Neural crest cell (in vitro differentiated cells): ENCODE measurements at places on chromosomes 5 and 9. TPM values are rescaled to one million over a fixed set of nuclear protein-coding genes. Genes with fewer than 3 reads are reported as not detected.

- no peak overlapping the region for H3K4me3 ChIP-seq
- H3K27me3 ChIP-seq, result no peaks in the 10 kb centered on the region
- no peak for DNase-seq
- peaks cover 5% of the 10 kb centered on the region for H3K4me1 ChIP-seq
Observed at GRCh38 chr5:89545076-89545475, 662.1 kb upstream of the MEF2C start.

GRCh38 chr9:93010056-93010455 is 48.4 kb upstream of the SUSD3 start:
- H3K4me1 ChIP-seq, result no peaks in the 10 kb centered on the region
- no peaks in the 10 kb centered on the region for H3K36me3 ChIP-seq
- H3K4me3 ChIP-seq, result no peak overlapping the region
- no peak for DNase-seq
- no peak overlapping the region for H3K27ac ChIP-seq

DNA sequence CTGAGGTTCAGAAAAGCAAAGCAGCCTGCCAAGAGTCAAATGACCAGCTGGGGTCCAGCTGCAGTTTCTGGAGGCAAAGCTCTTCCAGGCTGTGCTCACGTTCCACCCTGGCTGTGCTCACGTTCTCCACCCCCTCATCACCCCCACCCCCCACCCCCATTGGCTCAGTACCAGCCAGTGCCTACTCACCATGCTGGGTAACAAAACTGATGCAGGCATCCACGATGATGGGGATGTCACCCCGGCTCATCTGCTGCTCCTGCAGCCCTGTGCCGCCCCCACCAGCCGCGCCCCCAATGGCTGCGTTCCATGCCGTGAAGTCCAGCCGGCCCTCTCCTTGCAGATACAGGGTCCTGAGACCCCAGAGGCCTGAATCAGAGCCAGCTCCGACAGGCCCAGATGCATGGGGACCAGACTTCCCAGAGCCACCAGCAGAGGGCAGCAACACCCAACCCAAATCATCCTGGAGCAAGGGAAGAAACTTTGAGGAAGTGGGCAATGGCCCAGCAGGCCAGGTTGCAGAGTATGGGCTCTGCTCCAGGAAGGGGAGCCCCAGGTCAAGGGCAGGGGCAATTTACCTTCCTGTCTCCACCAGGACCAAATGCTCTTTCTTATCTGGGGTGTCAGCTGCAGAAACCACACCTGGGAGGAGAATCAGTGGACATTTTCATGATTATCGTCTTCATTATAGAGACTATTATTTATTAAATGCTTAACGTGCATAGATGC is 13.7 kb upstream of the FCHSD1 start:
- no peaks in the 10 kb centered on the region for H3K27me3 ChIP-seq
- no peaks in the 10 kb centered on the region for H3K36me3 ChIP-seq
- no peak overlapping the region for H3K27ac ChIP-seq
- no peak overlapping the region for H3K4me3 ChIP-seq
- DNase-seq, result peak; percentile 85
- peaks cover 4% of the 10 kb centered on the region for H3K4me1 ChIP-seq

DNA sequence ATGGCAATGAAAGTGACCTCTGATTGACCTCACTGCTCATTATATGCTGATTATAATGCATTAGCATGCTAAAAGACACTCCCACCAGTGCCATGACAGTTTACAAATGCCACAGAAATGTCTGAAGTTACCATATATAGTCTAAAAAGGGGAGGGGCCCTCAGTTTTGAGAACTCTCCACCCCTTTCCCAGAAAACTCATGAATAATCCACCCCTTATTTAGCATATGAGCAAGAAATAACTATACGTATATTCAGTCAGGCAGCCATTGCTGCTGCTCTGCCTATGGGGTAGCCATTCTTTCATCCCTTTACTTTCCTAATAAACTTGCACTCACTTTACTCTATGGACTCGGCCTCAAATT is 163.1 kb downstream of the ESM1 start:
- peaks cover 3% of the 10 kb centered on the region for H3K4me1 ChIP-seq
- no peak overlapping the region for H3K4me3 ChIP-seq
- no peaks in the 10 kb centered on the region for H3K36me3 ChIP-seq
- H3K27me3 ChIP-seq, result no peaks in the 10 kb centered on the region
- DNase-seq, result no peak
- H3K27ac ChIP-seq, result no peak overlapping the region

- no peak overlapping the region for H3K4me3 ChIP-seq
- H3K36me3 ChIP-seq, result no peaks in the 10 kb centered on the region
- H3K27me3 ChIP-seq, result no peaks in the 10 kb centered on the region
- H3K4me1 ChIP-seq, result no peaks in the 10 kb centered on the region
- no peak overlapping the region for H3K27ac ChIP-seq
- DNase-seq, result no peak
Observed at GRCh38 chr5:44356231-44356630, 33.0 kb downstream of the FGF10 start.

- no peaks in the 10 kb centered on the region for H3K4me1 ChIP-seq
- DNase-seq, result no peak
- no peak overlapping the region for H3K27ac ChIP-seq
- no peak overlapping the region for H3K4me3 ChIP-seq
- no peaks in the 10 kb centered on the region for H3K36me3 ChIP-seq
- H3K27me3 ChIP-seq, result peaks cover 3% of the 10 kb centered on the region
Observed at GRCh38 chr5:151174612-151175101, 17.1 kb upstream of the ANXA6 start.

DNA sequence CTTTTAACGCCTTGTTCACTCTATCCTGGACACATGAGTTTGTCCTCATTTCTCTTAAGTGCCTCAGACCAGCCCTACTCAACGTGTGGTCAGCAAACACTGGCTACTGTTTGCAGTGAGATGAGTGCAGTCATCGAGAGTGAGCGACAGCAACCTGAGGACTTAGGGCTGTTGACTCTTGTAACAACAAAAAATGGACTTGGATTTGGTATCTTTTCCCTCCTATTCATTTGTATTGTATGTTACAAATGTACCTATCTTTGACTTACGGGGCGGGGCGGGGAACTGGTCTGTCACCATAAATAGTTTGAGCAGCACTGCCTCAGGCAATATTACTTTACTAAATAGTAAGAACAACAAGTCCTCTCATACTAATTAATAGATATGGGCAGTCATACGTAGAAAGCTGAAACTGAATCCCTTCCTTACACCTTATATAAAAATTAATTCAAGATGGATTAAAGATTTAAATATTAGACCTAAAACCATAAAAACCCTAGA is 84.1 kb downstream of the TLE1 start:
- no peak overlapping the region for H3K4me3 ChIP-seq
- no peaks in the 10 kb centered on the region for H3K27me3 ChIP-seq
- no peak overlapping the region for H3K27ac ChIP-seq

DNA sequence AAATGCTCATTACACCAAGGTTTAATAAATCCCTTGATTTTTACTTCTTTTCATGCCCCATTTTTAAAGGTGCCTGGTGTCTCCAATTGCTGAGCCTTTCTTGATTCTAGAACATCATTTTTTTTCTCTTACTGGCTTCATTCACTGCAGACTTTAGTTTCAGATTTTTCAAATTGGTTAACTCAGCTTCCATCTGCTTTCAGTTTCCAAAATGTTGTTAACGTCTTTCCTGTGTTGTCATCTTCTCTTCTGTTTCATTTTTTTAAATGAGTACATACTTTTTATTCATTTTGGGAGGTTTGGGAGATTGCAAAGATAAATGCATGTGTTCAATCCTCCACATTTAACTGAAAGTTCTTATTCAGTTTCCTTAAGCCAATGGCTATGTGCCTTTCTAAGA is 126.4 kb upstream of the CCNG1 start:
- H3K36me3 ChIP-seq, result peaks cover 6% of the 10 kb centered on the region
- no peak for DNase-seq
- H3K27me3 ChIP-seq, result no peaks in the 10 kb centered on the region
- H3K4me3 ChIP-seq, result no peak overlapping the region
- H3K4me1 ChIP-seq, result no peaks in the 10 kb centered on the region

- H3K4me1 ChIP-seq, result peaks cover 9% of the 10 kb centered on the region
- DNase-seq, result no peak
- no peak overlapping the region for H3K27ac ChIP-seq
- H3K27me3 ChIP-seq, result no peaks in the 10 kb centered on the region
Observed at GRCh38 chr9:126485662-126486061, 128.1 kb upstream of the LMX1B start.

DNA sequence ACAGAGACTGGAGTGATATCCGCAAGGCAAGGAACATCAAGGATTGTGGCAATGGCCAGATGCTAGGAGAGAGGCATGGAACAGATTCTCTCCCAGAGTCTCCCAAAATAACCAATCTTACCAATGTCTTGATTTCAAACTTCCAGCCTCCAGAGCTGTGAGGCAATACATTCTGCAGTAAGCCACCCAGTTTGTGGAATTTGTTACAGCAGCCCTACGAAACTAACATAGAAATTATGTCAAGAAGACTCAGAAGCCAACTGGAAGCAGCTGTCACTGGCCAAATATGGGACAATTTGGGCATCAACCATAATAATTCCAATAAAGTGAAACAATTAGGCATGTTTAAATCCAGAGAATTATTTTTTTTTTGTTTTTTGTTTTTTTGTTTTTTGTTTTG is 271.1 kb downstream of the NDUFS4 start:
- H3K27ac ChIP-seq, result no peak overlapping the region
- H3K4me1 ChIP-seq, result no peaks in the 10 kb centered on the region
- H3K4me3 ChIP-seq, result no peak overlapping the region
- H3K27me3 ChIP-seq, result no peaks in the 10 kb centered on the region

GRCh38 chr5:127518319-127518621 is 830 bp downstream of the PRRC1 start:
- no peaks in the 10 kb centered on the region for H3K27me3 ChIP-seq
- H3K4me1 ChIP-seq, result peaks cover 40% of the 10 kb centered on the region
- no peak for DNase-seq
- peaks cover 15% of the 10 kb centered on the region for H3K36me3 ChIP-seq
- peak overlapping the region; percentile 85 for H3K27ac ChIP-seq

DNA sequence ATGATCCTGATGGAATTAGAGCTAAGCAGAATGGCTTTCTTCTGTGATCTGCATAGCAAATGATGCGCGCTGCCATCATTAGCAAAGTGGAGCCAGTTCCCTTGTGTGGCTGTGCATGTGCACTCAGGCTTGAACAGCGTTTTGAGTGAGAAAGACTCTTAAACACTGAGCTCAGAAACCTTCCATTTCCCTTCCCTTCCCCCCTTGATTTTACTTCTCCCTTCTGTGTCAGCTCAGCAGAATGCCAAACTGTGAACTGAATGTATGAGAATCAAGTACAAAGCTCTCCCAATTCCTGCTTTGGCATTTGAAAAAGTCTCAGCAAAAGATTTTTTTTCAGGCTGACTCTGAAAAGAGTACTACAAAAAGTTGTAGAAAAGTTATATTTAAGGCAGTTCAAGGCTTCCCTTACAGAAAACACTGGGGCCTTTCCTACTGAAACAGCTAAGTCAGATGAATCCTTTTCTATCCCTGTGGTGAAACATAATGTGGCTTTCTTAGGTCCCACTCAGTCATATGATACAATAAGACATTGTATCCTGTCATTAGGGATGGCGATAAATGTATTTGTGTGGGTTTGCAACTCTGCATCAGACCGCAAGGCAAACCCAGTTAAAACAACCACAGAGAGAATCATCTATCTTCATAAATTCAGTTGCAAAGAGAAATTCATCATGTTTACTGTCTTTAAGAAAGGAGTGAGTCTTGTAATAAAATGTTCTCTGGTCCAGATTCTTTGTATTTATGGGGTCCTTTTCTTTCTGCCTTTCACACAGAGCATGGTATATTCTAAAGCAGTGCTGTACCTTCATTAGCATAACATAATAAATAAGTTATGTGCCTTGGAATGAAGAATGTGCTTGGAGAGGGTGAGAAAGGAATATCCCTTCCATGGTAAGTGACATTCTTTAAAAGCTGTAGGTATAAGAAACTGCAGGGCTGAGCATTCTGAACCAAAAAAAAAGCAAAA is 222.6 kb downstream of the CAAP1 start:
- DNase-seq, result no peak
- no peaks in the 10 kb centered on the region for H3K36me3 ChIP-seq
- H3K27me3 ChIP-seq, result no peaks in the 10 kb centered on the region
- H3K4me3 ChIP-seq, result peak overlapping the region; percentile 4
- H3K4me1 ChIP-seq, result peaks cover 43% of the 10 kb centered on the region
- H3K27ac ChIP-seq, result peak overlapping the region; percentile 70

DNA sequence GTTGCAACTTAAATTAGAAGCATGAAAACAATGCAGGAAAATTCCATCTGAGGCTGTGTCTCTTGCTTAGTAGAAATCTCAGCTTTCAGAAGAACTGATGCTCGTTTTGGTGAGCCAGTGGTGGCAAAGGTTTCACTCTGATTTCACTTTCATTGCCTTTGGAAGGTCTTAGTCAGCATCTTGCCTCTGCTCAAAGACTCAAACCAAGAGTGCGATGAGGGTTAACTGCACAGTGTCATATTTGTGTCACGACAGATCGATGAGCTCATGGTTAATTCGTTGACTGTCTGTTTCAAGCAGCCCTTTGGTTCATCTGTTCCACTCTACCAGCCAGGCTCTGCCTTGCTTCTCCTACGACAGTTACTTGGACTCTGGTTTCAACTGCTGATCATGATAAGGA is 331.3 kb upstream of the KIF2A start:
- peaks cover 2% of the 10 kb centered on the region for H3K27me3 ChIP-seq
- H3K36me3 ChIP-seq, result no peaks in the 10 kb centered on the region
- no peak overlapping the region for H3K4me3 ChIP-seq
- H3K27ac ChIP-seq, result no peak overlapping the region

Gene SPINK7
- not detected in 2 replicates for total RNA-seq

GRCh38 chr5:60148366-60148765 is 254.8 kb upstream of the PDE4D start:
- H3K4me3 ChIP-seq, result no peak overlapping the region
- H3K36me3 ChIP-seq, result no peaks in the 10 kb centered on the region
- no peaks in the 10 kb centered on the region for H3K4me1 ChIP-seq
- no peak overlapping the region for H3K27ac ChIP-seq
- no peak for DNase-seq

Gene PCDHA5
- total RNA-seq, result 1.3 and 1.4 TPM in 2 replicates

- no peaks in the 10 kb centered on the region for H3K36me3 ChIP-seq
- no peaks in the 10 kb centered on the region for H3K4me1 ChIP-seq
- no peak for DNase-seq
- no peak overlapping the region for H3K4me3 ChIP-seq
Observed at GRCh38 chr9:113770396-113770795, 105.7 kb upstream of the ZNF618 start.

Gene PKN3
- 28.0 and 30.0 TPM in 2 replicates for total RNA-seq

DNA sequence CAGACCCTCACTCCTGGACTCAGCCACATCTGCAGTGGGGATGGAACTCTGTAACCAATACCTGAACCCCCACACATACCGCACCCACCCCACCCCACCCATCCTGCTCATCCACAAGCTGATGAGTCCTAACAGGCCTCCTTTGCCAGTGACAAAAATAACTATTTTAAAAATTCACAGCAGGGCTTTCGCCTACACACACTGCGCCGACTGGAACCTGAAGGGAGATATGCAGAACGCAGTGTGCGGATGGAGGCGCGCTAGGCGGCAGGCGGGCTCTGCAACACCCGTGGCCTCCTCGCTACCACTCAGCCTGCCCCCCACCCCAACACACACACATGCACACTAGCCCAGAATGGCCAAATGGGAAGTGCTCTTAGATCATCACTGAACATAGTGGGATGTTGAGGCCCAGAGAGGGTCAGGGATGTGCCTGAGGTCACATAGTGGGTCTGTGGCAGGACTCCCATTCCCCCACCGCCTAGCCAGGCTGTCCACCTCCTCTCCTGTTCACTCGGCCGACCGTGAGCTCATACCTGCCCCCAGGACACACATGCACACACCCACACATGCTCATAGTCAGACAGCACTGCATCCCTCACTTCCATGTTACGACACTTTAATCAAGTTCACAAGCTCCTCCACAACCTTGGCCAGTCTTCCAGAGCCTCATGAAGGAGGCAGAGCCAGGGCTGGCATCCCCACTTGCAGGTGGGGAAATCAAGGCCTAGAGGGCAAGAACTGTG is 6.3 kb upstream of the CAMK2A start:
- peaks cover 12% of the 10 kb centered on the region for H3K27me3 ChIP-seq
- H3K36me3 ChIP-seq, result no peaks in the 10 kb centered on the region
- DNase-seq, result no peak
- H3K27ac ChIP-seq, result no peak overlapping the region
- H3K4me1 ChIP-seq, result peaks cover 5% of the 10 kb centered on the region

Gene PCDHA7
- 1.9 and 2.3 TPM in 2 replicates for total RNA-seq

Gene NME5
- 6.3 and 8.4 TPM in 2 replicates for total RNA-seq
